ENCODE measurements at places on chromosomes 6 and 20.

- no peak for DNase-seq
Observed at GRCh38 chr6:11160199-11160598, 48.7 kb upstream of the ERVFRD-1 start.

GRCh38 chr6:112310439-112311125 lies 36.5 kb upstream of the RFPL4B start:
- DNase-seq: no peak

DNA sequence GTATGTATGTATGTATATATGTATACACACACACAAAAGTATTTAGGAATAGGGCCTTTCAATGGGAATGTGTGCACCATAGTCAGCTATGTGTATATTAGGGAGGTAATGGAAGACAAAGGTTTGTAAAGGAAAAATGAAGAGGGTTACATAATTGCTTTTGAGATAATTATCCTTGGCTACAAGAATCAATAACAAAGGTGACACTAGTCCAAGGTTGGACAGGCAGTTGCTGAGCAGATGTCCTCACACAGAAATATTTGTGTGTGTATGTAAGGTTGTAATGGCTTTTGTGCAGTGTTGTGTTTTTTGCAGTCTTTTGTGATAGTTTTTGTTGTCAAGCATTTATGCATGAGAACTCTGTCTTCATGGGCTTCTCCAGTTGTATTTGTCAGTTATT lies 157.9 kb upstream of the MARCKS start:
- no peak for DNase-seq

GRCh38 chr6:98286620-98287019 lies 547.8 kb upstream of the POU3F2 start:
- DNase-seq: no peak

DNA sequence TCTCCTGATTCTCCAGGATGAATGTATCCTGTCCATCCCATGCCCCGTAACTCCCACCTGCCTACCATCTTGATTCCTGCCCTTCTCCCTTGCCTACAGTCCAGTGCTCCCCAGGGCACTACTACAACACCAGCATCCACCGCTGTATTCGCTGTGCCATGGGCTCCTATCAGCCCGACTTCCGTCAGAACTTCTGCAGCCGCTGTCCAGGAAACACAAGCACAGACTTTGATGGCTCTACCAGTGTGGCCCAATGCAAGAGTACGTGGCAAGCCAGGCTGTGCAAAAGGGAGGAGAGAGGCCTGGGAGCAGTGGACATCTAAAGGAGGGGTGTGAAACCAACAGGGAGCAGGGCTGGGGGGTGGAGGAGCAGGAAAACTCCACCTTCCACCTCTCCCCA lies 15.0 kb upstream of the ZNF76 start:
- DNase-seq: no peak

DNA sequence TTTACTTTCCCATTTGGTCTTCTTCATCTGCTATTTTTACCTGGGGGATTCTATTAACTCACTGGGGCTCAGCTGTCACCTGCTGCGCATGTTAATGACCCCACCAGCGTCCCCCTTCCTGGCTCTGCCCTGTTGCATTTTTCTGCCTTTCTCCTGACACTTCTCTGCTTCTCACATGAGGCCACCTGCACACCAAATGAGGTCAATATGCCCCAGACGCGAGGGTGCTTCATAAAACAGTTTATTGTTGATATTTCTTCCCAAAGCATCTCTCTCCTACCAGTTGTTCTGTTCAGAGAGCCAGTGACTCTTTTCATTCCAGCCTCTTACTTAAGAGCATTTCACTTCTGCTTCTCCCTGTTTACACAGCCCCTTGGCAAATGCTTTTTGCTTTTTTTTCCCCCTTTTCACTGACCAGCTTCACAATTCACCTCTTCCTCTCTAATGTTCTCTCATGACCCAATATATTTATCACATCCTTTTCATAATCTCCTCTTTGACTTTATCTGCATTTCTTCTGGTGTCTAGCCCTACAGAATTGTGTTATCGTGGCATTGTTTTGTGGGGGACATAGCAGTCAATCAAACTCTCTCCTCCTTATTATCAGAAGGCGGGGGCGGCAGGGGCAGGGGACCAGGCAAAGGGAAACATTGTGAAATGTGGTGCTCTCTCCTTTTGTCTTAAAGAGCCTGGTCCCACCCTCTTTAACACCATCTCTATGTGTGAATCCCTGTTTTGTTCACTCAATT lies 545.8 kb upstream of the CITED2 start:
- DNase-seq: no peak

DNA sequence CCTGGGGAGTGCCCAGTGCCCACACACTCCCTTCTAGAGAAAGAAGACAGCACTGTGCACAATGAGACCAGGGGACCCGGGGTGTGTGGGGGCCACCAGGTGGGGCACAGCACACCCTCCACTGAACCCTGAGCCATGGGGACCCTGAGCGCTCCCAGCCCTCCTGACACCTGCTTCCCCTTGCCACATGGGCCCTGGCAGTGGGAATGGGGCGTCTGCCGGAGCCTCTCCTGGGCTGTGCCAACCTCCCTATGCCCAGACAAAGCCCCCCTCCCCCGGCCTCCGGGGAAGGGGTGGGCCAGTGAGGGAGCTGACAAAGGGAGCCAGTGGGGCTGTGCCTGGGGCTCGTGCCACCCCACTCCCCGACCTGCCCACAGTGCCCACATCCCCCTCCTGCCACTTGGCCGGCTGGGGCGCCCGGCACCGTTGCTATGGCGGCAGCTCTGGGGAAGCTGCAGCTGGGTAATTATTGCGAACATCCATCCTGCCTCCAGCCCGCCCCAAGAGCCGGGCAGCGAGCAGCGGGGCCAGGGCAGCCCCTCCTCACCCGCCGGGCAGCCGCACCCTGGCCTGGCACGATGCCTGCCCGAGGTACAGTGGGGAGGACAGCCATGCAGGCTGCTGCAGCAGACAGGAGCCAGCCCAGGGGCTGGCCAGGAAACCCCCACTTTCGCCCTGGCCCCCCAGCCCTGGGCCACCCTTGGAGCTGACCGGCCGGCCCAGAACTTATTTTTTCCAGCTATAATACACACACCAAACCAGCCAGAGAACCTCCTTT lies 41.9 kb upstream of the NOL4L start:
- DNase-seq: peak; percentile 16

GRCh38 chr20:8153281-8153908 lies 21.3 kb downstream of the PLCB1 start:
- no peak for DNase-seq

- DNase-seq: no peak
Observed at GRCh38 chr6:45963896-45964295, 51.8 kb downstream of the CLIC5 start.

GRCh38 chr6:6640926-6641325 lies 52.4 kb downstream of the LY86 start:
- DNase-seq: no peak

DNA sequence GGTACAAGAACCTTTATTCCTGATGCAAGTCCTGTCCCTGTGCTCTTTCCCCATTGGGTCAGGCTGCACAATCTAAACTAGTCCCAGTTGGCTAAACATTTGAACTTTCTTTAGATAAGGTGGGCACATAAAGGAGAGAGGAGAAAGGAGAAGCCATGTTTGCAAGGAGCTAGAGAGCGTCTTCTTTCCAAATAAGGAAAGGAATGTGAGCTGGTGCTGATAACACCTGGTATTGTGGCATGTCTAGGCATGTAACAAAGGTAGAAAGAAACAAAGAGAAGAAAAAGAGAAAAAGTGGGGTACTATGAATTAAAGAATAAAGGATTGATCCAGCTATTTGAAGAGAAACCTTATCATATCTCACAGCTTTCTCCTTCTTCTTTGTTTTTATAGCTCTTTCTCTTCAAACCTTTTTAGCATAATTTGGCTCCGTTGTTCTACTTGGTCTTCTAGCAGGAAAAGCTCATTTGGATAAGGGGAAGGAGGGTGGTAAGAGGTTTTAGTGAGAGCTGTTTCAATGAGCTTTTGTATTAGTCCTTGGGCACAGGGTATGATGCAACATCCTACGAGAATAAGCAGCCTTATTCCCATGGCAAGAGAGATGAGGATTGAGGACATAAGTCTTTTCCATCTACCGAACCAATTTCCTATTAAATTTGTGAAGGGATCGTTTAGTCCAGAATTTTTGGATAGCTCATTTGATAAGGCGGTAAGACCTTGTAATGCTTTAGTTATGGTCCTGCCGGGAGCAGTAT lies 415.5 kb upstream of the MAN1A1 start:
- no peak for DNase-seq

DNA sequence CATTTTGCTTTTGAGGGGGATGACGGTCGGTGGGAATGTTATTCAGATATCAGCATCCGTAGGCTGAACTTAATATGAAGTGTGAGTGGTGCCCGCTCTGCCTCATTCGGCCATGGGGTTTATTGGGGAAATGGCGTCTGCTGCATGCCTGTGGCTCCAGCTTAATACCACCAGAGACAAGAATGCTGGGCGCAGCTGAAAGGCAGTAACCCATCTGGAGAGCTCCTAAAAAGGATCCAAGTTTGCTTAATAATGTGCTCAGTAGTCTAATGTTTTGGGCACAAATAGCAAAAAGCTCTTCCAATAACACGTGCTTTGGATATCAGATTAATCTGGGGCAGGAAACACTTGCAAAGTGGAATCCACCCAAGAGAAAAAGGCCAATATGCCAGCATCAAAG lies 273.0 kb upstream of the TAB2 start:
- DNase-seq: no peak

- DNase-seq: no peak
Observed at GRCh38 chr6:87671555-87672029, 30.4 kb downstream of the AKIRIN2 start.

DNA sequence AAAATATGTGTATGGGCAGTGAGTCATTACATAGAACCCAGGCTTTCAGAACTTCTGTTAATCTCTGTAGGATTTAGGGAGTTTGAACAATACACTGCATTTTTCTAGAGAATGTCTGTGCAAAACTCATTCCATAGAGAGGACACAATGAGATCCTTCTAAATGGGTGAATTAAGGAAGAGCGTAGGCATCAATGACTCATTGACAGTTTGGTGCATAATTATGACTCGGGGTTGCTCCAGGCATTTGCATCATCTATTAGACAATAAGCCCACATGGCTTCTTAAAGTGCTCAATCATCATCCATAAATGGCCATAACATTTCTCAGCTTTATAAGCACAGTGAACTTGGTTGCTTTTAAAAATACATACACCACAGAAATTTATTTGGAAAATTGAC lies 625.5 kb downstream of the CDH26 start:
- DNase-seq: no peak

- no peak for DNase-seq
Observed at GRCh38 chr6:32116674-32117073, 7.5 kb upstream of the TNXB start.

GRCh38 chr6:137704802-137705159 lies 162.3 kb upstream of the TNFAIP3 start:
- no peak for DNase-seq

GRCh38 chr20:59414936-59415623 lies 114.7 kb downstream of the EDN3 start:
- no peak for DNase-seq

DNA sequence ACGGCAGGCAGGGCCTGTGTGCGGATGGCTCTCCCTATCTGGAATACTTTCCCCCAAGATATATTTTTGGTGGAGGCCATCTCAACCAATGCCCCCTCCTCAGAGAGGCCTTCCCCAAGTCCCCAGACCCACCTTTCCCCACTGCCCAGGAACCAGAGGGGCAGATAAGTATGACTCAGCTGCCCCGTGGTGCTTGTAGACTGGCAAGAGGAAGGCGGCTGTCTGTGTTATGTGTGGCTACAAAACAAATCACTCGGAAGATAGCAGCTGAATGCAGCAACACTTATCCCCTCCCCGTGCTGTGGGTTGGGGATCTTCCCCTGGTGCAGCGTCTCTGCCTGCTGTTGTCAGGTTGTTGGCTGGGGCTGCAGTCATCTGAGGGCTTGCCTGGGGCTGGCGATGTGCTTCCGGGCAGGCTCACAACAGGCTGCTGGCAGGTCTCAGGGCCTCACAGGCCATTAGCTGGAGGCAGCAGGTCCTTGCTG lies 7.1 kb downstream of the NPEPL1 start:
- DNase-seq: no peak

GRCh38 chr6:27414996-27415395 lies 26.4 kb downstream of the ZNF391 start:
- no peak for DNase-seq

GRCh38 chr6:29995340-29995777 lies 53.0 kb downstream of the HLA-A start:
- no peak for DNase-seq

- DNase-seq: no peak
Observed at GRCh38 chr20:41398408-41398807, 31.8 kb upstream of the EMILIN3 start.

GRCh38 chr6:25698631-25699030 lies 46.6 kb downstream of the SCGN start:
- DNase-seq: no peak

GRCh38 chr6:36685166-36685924 lies 6.8 kb downstream of the CDKN1A start:
- no peak for DNase-seq

DNA sequence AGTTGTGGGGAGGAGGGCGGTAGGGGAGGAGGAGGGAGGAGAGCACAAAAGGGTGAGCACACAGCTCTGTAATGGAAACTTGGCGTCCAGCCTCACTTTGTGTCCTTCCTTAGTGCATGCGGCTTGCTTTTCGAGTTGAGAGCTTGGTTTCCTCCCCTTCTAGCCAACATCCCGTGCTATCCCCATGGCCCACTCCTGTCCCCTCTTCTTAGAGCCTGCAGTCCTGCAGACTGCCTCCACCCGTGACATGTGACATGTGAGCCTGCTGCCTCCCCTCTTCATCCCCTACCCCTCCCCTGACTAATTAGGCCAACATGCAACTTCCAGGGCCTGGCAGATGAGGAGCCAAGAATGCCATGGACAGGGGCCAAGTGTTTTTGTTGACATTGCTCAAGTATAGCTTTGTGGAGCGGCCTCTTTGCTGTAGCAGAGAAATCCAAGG lies 63.2 kb downstream of the SLC24A3 start:
- no peak for DNase-seq
